Occipital lobe (tissue), 3 donors: ENCODE measurements at places on chromosomes 1 and 21.

DNA sequence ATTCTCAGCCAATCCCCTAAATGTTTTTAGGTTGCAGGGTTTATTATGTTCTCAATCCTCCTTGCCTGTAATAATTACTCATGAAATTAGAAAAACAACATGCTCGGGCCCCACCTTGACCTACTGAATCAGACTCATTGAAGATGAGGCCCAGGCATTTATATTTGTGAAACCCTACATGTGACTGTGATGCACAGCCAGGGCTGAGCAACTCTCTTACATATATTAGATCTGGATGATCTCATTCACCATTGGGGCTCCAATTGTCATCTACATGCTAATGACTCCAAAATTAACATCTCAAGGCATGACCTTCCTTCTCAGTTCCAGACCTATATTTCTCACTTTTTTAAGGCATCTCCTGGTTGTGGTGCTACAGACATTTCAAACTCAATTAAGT, 103.3 kb downstream of the WDR3 start:
- DNase-seq: no peak

DNA sequence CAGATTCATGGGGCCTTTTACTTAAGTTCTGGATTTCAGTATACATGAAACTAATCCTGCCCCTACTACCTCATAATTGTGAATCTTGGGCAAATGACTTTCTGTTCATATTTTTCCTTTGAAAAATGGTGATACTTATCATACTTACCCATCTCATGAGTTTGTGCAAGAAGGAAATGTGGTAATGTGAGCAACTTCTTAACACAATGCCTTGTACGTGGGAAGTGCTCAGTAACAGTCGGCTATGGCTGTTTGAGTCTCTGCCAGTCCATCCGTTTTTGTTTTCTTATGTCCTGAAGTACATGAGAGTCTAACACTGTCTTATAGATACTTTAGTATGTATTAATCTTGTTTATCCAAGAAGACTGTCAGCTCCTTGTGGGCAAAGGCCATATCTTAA, 86.5 kb downstream of the PATJ start:
- DNase-seq: no peak

DNA sequence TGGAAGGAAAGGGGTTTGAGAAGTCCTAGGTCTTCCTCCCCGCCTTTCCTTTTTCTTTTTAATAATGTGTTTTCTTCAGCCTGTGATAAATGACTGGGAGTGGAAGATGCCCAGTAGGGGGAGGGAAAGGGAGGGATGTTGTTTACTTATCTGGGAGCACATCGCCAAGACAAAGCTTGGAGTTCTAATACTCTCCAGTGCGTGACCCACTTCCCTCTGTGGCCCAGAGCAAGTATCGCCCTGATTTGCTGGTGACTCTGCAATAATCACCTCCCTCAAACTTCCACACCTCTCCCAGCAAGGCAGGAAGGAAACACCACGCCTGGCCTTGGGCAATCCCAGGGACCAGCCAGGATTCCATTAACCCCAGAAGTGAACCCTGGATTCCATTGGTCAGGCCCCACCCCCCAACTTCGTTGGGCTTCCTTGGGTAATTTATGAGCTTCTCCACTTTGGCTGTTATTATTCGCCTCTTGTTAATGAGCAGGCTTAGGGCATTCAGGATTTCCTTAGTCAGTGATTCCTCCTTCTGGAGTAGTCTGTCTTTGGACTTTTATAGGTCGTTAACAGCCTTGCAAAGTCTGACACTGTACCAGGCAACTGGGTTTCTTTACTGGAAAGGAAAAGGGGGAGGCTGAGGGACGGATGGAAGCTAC, 24.3 kb upstream of the GRHL3 start:
- no peak for DNase-seq

GRCh38 chr1:90821788-90822359, 104.8 kb upstream of the BARHL2 start:
- no peak for DNase-seq

DNA sequence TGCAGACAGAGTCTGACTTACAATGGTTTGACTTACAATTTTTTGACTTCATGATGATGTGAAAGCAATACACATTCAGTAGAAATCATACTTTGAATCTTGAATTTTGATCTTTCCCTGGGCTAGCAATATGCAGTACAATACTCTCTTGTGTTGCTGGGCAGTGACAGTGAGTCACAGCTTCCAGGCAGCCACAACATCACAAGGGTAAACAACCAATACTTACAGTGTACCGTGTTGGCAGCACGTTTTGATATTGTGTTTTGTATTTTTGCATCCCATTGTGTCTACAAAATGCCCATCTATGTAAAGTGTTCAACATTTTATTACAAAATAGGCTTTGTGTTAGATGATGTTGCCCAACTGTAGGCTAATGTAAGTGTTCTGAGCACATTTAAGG, 150.9 kb downstream of the NTMT2 start:
- DNase-seq: no peak

DNA sequence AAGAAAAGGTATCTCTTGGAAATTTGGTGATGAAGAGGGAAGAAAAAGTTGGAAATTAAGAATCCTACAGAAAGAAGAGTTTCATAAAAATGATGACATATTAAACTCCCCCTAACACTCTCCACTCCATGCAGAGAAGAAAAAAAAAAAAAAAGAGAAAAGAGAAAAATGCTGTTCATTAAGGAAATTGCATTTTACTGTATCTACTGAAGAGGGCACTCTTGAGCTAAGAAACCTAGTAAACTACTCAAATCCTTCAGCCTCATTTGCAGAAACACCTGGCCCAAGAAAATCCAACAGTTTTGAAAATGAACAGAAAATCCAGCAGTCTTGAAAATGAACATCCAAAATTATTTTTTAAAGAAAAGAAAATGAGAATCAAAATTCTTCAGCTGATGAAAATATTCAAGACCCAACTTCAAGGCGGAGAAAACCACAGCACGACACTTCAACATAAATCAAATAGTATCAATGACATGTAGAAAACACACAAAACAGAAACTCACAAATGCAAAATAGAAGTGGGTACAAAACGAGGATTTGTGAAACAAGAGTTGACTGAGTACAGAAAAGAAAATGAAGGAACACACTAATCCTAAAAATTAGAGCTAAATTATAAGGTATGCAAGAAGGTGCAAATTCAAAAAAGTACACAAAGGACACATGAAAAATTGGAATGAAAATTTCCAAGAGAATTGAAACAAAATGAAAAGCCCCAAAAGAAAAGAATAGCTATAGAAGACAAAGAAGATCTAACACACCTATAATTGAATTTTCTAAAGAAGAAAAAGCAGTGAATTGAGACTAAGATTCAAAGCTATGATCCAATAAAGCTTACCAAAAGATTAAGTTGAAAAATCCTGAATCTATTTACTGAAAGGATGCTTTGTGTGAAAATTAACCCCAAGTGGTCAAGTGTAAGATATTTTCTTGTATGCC, 73.2 kb upstream of the DNAJC6 start:
- no peak for DNase-seq

DNA sequence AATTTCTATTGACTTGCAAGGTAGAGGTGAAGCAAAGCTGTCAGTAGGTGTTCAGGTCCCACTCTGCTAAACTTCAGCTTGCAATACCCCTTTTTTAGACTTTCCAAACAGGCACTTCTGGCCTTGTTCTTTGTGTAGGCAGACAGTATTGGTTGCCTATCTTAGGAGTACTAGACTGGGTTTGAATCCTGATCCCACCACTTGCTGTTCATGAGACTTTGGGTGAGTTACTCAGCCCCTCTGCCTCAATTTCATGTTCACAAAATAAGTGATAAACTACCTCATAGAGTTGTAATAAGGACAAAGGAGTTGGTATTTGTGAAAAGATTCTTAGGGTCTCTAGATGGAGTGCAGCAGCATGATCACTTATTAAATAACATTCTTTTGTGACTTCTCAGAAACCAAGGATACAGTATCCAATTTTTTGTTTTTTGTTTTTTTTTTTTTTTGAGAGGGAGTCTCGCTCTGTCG, 5.2 kb downstream of the RCC1 start:
- no peak for DNase-seq

DNA sequence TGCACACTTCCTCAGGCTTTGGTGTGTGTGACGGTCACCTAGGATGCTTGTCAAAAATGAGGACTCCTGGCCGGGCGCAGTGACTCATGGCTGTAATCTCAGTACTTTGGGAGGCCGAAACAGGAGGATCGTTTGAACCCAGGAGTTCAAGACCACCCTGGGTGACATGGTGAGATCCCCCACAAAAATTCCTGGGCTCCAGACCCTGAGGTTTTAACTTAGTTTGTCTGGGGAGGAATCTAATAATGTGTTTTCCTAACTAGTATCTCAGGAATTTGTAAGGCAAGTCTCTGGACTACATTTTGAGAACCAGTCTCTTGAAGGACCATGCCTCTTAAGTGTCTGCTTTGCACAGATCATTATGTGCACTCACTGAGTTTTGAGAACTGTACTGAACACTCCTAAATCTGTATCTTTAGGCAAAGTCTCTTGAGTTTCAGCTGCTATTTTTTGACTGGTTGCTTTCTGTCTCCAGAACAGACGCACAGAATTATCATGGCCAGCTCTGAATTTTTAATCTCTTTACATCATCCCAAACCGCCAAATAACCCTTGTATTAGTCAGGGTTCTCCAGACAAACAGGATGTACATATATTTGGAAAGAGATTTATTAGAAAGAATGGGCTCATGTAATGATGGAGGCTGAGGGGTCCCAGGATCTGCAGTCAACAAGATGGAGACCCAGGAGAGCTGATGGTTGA, 45.5 kb upstream of the VANGL1 start:
- no peak for DNase-seq

DNA sequence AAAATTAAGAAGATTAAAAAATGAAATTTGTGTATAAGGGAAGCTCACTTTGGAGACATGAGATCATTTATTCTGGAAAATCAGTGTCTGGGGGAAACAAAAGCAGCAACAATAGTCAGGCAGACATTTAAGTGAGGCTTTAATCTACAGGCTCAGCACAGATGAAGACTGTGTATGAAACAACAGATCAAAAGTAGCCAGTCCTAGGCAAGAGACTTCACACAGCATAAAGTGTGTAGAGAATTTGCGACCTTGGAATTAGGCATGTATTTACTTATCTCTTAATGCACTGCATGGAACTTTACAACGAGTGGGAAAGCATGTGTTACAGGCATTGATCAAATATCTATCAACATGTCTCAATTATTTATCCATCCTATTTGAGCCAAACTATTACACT, 1099.9 kb downstream of the PLA2G4A start:
- no peak for DNase-seq

DNA sequence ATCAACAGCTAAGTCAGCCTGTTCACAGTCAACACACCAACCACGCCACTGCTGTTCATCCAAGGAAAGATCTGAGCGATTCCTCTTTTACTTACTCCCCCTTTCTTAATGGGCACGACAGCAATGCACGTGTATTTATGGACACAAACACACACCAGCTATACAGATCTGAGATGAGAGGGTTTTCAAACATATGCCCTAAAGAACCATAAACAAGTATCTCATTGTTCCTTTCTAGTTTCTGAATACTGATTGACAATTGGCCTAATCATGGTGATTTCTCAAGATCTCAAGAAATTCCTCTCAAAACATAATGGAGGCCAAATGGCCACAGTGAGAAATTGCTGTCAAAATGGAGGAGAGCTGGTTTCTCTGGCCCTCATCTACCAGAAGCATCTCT, 18.0 kb downstream of the TOR3A start:
- DNase-seq: no peak

DNA sequence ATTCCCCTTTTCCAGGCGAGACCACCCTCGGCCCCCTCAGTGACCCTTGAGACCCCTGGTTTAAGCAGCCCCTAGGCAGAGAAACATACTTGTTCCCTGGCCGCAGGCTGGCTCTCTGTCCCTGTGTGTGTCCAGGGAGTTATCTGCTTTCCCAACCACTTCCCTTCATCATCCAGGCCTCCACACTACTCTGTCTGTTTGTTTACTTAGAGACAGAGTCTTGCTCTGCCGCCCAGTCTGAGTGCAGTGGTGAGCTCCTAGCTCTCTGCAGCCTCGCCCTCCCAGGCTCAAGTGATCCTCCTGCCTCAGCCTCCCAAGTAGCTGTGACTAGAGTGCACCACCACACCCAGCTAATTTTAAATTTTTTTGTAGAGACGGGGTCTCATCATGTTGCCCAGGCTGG, 5.8 kb upstream of the VWA1 start:
- no peak for DNase-seq

- no peak for DNase-seq
Measured at GRCh38 chr1:6099297-6099696, 53.6 kb downstream of the KCNAB2 start.

GRCh38 chr1:57112148-57112547, 146.3 kb upstream of the C8B start:
- no peak for DNase-seq

DNA sequence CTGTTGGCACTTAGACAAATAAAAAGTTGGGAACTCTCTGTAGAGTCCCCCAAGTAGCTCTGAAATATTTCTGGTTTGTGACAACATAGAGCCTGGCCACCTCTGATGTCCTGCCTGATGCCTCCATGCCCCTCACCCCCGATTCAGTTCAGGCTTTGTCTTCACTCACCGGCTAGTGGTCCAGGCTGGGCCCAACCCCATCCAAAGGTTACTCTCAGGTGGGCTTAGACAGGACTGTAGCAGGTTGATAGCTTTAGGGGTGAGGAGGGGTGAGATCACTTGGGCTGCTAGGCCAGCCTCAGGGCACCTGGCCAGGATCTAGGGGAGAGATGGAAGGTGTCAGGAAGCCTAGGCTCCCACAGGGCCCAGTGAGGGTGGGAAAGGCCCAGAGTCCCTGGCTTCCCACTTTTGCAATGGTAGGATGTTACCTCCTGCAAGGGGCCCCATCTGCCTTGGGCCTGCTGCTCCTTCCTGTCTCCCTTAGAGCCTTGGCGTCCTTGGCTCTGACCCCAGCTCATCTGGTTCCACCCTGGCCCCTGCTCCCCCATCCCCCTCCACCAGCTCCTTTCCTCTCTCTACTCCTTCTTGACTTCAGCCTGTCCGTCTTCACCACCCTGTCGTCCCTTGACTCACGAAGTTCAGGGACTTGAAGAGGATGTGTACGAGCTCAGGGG, 6.7 kb downstream of the EPS8L3 start:
- no peak for DNase-seq

DNA sequence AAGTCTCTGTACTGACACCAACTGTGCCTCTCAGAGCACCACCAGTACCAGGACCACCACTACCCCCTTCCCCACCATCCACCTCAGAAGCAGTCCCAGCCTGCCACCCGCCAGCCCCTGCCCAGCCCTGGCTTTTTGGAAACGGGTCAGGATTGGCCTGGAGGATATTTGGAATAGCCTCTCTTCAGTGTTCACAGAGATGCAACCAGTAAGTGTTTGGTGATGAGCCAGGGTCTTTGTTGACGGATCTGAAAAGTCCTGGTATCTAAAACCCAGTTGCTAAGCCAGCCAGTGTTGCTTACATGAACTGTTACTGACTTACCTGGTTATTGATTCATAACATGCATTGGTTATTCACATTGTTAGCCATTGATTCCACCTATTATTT, 1.1 kb downstream of the C1orf56 start:
- DNase-seq: no peak
